Effector memory CD4-positive, alpha-beta T cell (primary cell): ENCODE measurements at places on chromosomes 3 and 15.
A peak's percentile ranks its signal among the peaks of the same experiment; 100 is the strongest.

DNA sequence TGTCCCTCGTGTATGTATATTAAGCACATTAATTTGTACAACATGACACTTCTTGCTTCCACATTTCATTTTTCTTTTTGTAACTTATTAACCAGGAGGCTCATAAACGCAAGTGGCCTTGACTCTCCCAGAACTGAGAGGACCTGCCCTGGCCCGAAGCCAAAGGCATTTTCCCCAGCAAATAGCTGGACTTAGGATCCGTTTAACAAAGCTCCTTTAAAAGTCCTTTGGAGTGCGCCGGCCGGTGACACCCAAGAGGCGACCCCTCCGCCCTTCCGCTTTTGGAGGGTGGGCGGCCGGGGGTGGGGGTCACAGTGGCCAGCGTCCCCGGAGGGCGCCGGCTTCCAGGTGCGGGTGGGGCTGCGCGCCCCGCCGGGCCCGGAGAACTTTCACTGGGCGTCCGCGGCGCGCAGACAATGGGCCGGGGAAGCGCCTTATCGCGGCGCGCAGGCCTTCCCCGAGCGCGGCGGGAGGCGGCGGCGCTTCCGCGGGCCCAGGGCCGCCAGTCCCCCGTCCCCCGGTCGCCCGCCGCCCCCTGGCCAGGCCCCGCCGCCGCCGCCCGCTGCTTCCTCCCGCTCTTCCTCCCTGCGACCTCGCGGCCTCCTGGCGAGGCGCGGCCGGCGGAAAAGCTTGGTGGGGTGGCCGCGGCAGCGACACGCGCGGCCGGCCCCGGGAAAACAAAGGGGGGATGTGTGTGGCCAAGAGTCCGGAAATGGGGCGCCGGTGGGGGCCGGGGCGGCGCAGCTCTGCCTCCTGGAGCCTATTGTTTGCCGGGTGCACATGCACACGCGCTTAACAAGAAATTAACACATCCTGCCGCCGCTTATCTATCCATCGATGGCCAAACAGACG is 613.4 kb downstream of the MCTP2 start:
- no peak overlapping the region for H3K4me3 ChIP-seq
- no peak for DNase-seq
- H3K27me3 ChIP-seq, result peaks cover 3% of the 10 kb centered on the region
- no peak overlapping the region for H3K27ac ChIP-seq
- H3K4me1 ChIP-seq, result no peaks in the 10 kb centered on the region

- no peaks in the 10 kb centered on the region for H3K36me3 ChIP-seq
- no peaks in the 10 kb centered on the region for H3K4me1 ChIP-seq
- no peak overlapping the region for H3K4me3 ChIP-seq
- H3K27me3 ChIP-seq, result no peaks in the 10 kb centered on the region
Measured at GRCh38 chr3:139118835-139119234, 74.1 kb upstream of the PRR23C start.

DNA sequence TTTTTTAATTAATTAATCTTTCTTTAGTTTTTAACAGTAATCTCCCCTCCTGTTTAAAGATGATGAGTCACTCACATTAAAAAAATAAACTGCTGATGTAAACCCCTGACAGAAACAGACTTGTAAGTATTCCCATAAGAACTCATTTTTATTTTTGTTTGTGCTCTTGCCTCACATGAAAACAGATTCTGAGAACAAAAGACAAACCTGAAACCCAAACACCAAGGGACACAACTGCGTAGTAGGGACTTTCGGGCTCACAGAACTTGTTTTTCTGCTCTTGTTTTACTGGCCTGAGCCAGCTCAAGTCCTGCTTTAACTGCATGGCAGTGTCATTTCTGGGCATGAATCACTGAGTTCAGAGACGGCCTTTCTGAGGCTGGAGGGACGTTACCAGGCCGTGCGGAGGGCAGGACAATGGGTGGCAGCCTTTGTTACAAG is 600.8 kb downstream of the FOXP1 start:
- H3K36me3 ChIP-seq, result peaks cover 57% of the 10 kb centered on the region
- H3K27ac ChIP-seq, result peak overlapping the region; percentile 44
- peaks cover 11% of the 10 kb centered on the region for H3K4me1 ChIP-seq
- H3K27me3 ChIP-seq, result no peaks in the 10 kb centered on the region
- no peak for DNase-seq

DNA sequence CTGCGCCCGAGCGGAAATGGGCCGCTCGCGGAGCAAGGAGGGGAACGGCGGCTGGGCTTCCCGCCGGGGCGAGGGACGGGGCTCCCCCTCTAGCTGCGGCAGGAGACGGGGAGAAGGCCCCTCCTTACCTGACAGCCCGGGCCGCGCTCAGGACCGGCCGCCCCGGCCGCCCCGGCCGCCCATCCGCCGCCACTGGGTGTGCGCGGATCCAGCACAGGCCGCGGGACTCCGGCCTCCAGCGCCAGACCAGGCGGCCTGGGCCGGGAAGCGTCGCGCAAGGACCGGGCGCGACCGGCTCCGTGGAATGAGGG is 296 bp downstream of the TPRA1 start:
- no peak for DNase-seq
- H3K4me3 ChIP-seq, result peak overlapping the region; percentile 78
- H3K36me3 ChIP-seq, result no peaks in the 10 kb centered on the region
- H3K27ac ChIP-seq, result peak overlapping the region; percentile 70

DNA sequence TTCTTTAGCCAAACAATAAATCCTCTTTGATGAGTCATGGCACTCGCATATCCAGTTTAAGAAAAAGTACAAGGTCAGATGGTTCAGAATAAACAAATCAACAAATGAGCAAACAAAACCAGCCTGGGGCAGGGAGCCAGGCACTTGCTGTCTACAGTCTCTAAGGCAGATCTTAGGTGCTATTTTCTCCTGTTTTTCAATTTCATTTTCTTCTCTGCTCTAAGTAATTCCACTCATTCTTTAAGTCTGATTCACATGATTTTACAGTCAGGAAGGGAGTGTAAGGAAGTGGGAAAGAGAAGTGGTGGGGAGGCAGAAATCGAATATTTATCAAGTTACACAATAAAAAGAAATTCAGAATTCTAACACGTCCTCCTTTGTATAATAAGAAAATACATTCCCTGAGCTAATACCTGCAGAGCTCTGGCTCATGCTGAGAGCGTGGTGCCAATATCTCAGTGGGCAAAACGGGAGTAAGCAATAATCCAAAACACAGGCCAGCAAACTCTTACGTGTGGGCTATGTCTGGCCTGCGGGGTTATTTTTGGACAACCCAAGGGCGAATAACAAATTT is 298.6 kb downstream of the ADAMTS17 start:
- no peaks in the 10 kb centered on the region for H3K27me3 ChIP-seq
- no peak overlapping the region for H3K4me3 ChIP-seq
- H3K36me3 ChIP-seq, result no peaks in the 10 kb centered on the region
- no peaks in the 10 kb centered on the region for H3K4me1 ChIP-seq
- H3K27ac ChIP-seq, result no peak overlapping the region
- DNase-seq, result no peak

GRCh38 chr3:72891053-72891855 is 3.4 kb downstream of the GXYLT2 start:
- H3K4me1 ChIP-seq, result no peaks in the 10 kb centered on the region
- peaks cover 19% of the 10 kb centered on the region for H3K27me3 ChIP-seq
- H3K4me3 ChIP-seq, result no peak overlapping the region
- no peak overlapping the region for H3K27ac ChIP-seq
- H3K36me3 ChIP-seq, result no peaks in the 10 kb centered on the region

DNA sequence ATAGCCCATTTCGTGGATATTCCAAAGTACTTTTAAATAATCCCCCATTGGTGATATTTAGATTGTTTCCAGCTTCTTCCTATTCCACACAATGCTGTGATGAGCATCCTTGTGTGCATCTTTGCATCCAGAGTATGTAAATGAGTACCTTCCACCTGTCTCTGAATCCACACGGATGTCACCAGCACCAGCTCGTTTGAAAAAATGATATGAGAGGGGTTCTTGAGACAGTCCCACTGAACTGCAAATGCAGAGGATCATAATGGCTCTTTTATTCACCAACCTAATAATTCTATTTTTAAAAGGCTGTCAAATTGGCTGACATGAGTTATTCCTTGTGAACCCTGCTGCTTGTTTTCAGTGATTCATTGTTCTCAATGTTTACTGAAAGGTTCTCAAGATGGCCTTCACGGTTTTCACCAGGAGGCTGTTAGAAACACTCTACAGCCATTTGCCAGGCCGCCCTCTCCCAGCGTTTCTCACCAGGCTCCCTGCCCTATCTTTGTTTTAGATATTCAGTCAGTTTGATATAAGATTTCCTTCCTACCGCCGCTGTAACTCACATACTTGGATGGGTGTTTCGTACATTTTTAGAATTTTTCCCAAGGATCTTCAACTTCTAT is 96.7 kb upstream of the PTPRG start:
- H3K27ac ChIP-seq, result no peak overlapping the region
- no peak for DNase-seq
- no peak overlapping the region for H3K4me3 ChIP-seq

DNA sequence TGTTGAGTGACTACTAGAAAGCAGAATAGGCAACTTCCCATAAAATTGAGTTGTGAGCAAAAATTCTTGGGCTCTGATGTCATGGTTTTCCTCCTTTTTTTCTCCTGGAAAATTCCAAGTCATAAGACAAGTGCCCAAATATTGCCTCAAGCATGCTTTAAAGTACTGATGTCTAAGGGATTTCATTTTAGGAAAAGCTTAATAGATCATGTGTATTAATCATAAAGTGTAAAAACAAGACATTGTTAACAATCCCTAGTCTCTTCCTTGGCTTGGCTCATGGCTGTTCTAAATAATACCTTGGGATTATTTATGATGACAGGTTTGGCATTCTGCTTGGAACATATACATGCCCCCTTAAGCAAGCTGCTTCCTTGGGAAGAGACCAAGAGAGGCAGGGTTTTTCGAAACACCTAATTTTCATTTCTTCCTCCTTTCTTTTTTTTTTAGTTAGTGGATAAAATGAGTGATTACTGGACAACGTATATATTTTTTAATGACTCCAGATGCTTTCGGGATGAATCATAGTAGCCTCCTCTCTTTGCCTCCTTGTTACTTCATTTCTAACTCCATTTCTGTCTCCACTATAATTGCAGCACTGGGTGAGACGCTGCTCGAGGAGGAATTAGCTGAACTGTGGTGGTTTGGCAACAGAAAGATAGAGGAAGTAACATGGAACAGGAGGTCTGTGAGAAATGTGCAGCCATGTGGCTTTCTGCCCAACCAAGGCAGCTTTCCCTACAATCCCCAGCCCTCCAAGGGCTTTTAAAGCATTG is 104.9 kb downstream of the TPRG1 start:
- no peak overlapping the region for H3K27ac ChIP-seq
- H3K36me3 ChIP-seq, result no peaks in the 10 kb centered on the region
- H3K27me3 ChIP-seq, result no peaks in the 10 kb centered on the region
- no peaks in the 10 kb centered on the region for H3K4me1 ChIP-seq
- DNase-seq, result no peak

- H3K4me3 ChIP-seq, result no peak overlapping the region
- no peaks in the 10 kb centered on the region for H3K4me1 ChIP-seq
- no peaks in the 10 kb centered on the region for H3K36me3 ChIP-seq
- no peak overlapping the region for H3K27ac ChIP-seq
Measured at GRCh38 chr3:105324951-105325350, 41.8 kb upstream of the ALCAM start.

- no peak overlapping the region for H3K27ac ChIP-seq
- no peak for DNase-seq
- no peaks in the 10 kb centered on the region for H3K27me3 ChIP-seq
- no peak overlapping the region for H3K4me3 ChIP-seq
- no peaks in the 10 kb centered on the region for H3K4me1 ChIP-seq
- H3K36me3 ChIP-seq, result no peaks in the 10 kb centered on the region
Measured at GRCh38 chr15:80730387-80730786, 35.3 kb downstream of the ABHD17C start.

DNA sequence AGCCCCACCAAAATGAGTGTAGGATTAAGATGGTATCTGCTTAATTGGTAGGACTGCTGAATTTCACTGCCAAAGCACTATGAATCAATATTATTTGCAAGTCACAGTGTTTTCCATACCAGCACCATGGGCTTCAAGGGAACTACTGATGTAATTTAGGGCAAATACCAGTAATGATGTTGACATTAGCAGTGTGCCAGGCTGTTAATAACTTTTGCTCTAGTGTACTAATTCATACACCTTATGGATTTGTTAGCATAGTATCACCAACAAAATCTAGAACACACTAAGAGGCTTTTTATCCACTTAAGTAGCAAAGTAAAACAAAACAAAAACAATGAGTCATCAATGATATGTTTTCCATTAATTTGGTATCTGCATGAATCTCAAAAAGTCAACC is 888.2 kb downstream of the CADM2 start:
- no peak overlapping the region for H3K27ac ChIP-seq

GRCh38 chr3:126511291-126511690 is 6.3 kb downstream of the UROC1 start:
- no peaks in the 10 kb centered on the region for H3K36me3 ChIP-seq
- no peaks in the 10 kb centered on the region for H3K4me1 ChIP-seq
- no peak overlapping the region for H3K27ac ChIP-seq
- DNase-seq, result no peak
- no peaks in the 10 kb centered on the region for H3K27me3 ChIP-seq
- no peak overlapping the region for H3K4me3 ChIP-seq

DNA sequence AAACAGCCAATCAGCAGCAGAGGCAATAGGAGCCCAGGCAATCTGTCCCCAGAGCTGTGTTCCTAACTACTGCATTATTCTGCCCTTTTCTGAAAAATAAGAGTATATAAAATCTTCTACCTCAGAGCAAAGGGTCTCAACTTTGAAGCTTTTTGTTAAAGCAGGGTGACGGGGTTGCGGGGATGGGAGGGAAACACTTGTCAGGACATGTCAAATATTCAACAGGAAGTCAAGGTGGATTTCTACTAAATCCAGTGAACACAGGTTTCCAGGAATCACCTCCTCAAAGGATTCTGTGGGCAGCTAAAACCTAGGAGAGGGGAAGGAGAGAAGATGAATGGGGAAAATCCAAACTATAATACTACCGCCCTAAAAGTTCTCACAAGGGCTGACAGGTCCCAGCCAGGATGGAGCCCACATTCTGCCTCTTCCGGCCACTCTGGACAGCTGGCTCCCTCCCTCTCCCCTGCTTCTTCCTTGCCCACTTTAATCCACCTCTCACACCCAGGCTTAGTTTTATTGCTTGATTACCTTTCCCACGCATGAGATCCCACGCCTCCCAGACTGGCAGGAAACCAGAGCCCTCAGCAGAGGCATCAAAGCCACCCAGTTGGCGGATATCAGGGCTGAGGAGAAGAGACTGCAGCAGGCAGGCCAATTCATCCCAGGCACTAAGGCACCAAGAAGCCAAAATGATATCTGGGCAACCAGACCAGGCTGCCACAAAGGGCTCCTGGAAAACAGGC is 77.2 kb downstream of the OSBPL10 start:
- H3K36me3 ChIP-seq, result no peaks in the 10 kb centered on the region
- no peaks in the 10 kb centered on the region for H3K27me3 ChIP-seq
- H3K27ac ChIP-seq, result no peak overlapping the region
- DNase-seq, result no peak
- no peaks in the 10 kb centered on the region for H3K4me1 ChIP-seq
- no peak overlapping the region for H3K4me3 ChIP-seq

GRCh38 chr3:82736696-82737277 is 975.3 kb upstream of the GBE1 start:
- H3K4me1 ChIP-seq, result no peaks in the 10 kb centered on the region
- H3K36me3 ChIP-seq, result no peaks in the 10 kb centered on the region
- no peaks in the 10 kb centered on the region for H3K27me3 ChIP-seq
- no peak for DNase-seq
- no peak overlapping the region for H3K4me3 ChIP-seq

GRCh38 chr3:189673535-189673934 is 42.3 kb downstream of the TP63 start:
- H3K4me1 ChIP-seq, result no peaks in the 10 kb centered on the region
- DNase-seq, result no peak
- no peaks in the 10 kb centered on the region for H3K27me3 ChIP-seq
- H3K36me3 ChIP-seq, result no peaks in the 10 kb centered on the region
- H3K4me3 ChIP-seq, result no peak overlapping the region
